Activated T-cell treated with anti-CD3 and anti-CD28 coated beads, Interleukin-2, amount 50 U/mL, for 1 hour (primary cell): ENCODE measurements at places on chromosomes 3 and 15.

DNA sequence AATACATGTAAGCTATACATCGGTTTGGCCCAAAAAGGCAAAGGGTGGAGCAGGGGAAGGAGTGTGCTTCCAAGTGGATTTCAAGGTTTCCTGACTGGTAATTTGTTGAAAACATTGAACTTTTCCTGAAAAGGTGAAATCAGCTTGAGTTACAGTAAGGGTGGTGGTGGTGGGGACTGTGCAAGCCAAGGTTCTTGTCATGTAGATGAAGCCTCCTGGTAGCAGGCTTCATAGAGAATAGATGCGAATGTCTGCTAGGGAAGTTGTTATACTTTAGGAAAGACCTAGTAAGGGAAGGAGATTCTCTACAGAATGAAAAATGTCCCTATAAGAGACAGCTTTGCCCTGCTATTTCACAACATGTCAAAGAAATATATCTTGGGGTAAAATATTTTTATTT is 528.2 kb upstream of the CBLB start:
- no peak for DNase-seq

DNA sequence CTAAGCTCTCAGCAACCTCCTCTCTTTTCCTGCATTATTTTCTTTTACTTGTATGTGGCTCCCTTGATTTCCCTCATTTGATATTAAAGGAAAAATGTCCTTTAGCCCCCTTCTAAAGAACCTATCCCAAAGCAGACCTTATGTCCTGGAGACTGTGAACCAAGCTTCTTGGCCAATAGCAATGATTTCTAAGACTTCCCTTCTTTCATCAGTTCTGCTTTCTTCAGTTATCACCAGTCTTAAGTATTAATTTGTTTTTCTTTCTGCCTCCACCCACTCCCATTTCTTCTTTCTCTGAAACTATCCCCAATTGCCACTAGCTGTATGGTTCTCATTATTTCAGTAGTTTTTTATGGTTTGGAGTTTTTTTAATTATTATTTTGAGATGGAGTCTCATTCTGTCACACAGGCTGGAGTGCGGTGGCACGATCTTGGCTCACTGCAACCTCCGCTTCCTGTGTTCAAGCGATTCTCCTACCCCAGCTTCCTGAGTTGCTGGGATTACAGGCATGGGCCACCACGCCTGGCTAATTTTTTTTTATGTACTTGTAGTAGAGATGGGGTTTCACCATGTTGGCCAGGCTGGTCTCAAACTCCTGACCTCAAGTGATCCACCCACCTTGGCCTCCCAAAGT is 12.1 kb downstream of the TMOD3 start:
- no peak for DNase-seq

GRCh38 chr3:162072656-162073164 is 576.1 kb downstream of the OTOL1 start:
- no peak for DNase-seq

DNA sequence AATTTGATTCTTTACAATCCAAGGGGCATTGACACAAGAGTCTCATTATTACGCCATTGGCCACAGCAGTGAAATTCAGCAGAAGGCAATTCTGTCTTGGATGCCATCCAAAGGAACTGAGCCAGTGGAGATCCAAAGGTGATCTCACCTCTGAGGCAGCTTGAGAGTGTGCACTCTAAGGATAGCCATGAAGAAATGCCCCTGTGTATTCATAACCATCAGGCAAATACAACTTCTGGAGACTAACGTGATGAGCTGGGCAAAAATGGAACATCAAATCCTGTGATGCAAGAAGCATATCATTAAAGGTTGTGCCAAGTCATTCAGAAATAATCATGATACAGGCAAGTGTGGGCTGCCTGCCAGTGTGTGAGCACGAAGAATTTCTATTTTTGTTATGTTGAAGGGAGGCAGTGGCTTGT is 41.4 kb downstream of the ROBO2 start:
- DNase-seq: no peak

GRCh38 chr3:172103724-172104123 is 64.3 kb downstream of the FNDC3B start:
- DNase-seq: no peak

- peak; percentile 58 for DNase-seq
Observed at GRCh38 chr15:67064607-67065530, 533 bp upstream of the SMAD3 start.

DNA sequence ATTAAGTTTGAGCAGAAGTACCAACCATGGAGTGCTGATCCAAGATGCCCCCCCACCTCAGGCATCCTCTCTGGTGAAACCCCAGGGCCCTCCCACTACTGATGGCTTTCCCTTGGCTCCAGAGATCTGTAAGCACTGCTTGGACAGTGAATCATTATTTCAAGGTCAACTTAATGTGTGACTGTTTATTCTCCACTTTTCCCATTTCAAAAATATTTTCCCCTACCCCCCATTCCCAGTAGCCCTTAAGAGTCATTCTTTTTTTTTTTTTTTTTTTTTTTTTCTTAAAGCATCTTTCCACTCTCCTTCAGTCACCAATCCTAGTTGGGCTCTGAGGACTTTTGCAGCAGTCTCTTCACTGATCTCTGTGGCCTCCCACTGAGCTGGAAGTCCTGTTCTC is 82.6 kb downstream of the PCCB start:
- DNase-seq: no peak

GRCh38 chr3:177250151-177250550 is 52.9 kb upstream of the TBL1XR1 start:
- DNase-seq: no peak

DNA sequence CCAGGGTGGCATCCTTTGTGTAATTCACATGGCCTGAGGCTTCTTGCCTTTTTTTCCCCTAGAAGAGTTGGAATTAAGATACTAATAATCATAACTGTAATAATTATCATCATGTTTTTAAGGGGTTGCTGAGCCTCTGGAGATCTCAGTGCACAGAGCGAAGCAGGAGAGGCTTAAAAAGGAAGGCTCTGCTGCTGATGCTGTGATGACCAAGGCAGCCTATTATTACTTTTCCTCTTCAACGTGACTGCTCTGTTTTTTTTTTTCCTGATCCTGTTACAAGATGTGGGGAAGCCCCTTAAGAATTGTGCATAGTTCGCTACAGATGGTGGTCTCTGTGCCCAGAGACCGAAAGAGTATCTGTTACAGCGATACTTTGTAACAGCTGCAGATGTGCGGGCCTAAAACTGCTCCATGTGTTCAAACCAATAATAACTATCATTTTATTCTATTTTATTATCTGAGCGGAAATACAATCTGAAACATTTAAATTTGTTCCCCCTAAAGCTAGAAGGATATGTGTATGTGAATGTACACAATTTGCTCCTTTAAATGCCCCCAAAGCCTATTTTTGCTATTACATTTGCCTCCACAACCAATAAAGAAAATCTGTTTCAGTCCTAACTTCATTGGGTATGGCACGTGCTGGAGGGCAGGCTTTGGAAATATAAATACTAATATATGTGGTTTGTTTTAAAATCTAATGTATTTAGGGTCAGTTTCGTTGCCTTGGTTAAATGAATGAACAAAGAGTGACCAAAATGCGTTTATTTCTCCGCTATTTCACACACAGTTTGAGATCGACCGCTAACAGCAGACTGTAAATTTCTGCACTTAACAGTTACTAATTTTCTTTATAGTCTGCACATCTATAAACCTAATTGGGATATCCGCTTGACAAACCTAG is 4.6 kb downstream of the SHOX2 start:
- no peak for DNase-seq

- DNase-seq: no peak
Observed at GRCh38 chr3:119492128-119492527, 6.2 kb upstream of the TIMMDC1 start.

DNA sequence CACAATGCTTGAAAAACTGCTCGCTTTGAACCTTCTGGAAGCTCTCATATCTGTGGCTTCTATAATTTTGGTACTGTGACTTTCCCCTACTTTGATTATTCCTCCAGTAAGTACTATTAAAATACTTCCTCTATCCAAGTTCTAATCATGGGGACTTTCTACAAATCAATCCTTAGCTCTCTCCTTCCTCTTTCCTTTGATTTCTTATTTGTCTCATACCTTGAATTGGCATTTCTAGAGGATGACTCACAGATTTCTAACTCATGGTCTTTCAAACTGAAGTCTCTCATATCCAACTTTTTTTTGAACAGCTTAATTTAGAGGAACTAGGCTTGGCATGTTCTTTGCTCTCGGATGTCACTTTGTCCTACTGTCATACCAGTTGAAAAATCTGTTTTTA is 241.8 kb downstream of the TBC1D5 start:
- no peak for DNase-seq

GRCh38 chr3:128598884-128599664 is 51.5 kb downstream of the RPN1 start:
- DNase-seq: no peak

GRCh38 chr15:100918690-100919480 is at the start of gene LRRK1:
Gene LRRK1, plus strand, starts transcription at chr15:100919357. Its CDS starts 5,276 bp downstream, at chr15:100924633.
- DNase-seq: peak; percentile 33

- no peak for DNase-seq
Observed at GRCh38 chr3:64028754-64029153, 5.5 kb upstream of the PSMD6 start.

DNA sequence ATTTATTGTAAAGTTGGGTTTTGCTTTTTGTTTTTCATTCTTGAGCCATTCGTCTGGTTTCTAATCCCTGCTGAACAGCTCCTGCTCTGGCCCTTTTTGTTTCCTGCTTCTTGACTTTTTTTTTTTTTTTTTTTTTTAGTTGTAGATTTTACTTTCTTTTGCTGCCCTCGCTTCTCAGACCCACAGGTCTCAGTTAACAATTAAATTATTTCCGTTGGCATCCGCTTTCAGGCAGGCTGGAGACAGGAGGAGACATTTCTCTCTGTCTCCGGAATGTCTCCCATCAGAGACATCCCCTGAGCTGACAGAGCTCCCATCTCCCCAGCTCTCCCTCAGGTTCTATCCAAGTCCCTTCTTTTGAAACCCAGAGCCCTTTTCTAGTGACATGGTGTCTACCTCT is 68.6 kb downstream of the SLC6A6 start:
- no peak for DNase-seq

DNA sequence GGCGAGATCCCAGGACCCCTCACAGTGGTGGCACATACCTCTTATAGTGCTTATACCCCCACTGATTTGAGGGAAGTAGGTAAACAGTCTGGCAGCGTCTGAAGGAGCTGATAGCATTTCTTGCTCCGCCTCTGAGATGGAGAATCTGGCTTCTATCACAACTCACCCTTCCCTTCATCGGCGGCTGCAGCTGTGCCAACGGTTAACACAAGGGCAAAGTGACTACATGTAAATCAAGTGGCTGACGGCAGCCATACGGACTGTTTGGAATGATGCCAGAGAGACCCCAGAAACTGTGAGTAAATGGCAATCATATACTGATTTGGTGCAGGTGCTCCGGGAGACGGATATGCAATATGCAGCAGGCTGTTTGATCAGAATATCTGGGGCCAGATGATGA is 66.8 kb upstream of the UNC13C start:
- DNase-seq: no peak

DNA sequence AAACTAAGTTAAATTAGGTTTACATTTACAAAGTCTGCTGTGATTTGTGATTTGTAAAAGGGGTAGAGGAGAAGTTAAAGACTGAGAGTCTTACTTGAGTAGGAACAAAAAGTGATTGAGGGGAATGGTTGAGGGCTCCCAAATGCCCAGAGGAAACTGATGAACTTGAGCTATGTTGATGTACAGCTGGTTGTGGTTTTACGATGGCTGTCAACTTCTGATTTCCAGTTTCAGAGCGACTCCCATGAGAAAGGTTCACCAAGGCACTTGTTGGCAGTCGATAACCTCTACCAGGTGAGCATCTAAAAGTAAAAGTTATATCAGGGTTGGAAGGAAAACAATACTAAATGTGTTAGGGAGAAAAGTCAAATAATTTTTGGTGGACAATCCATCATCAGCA is 91.0 kb downstream of the XRN1 start:
- no peak for DNase-seq

- DNase-seq: no peak
Observed at GRCh38 chr3:129940086-129940485, 34.4 kb upstream of the TRH start.

- no peak for DNase-seq
Observed at GRCh38 chr15:87799428-87799827, 457.1 kb downstream of the NTRK3 start.

DNA sequence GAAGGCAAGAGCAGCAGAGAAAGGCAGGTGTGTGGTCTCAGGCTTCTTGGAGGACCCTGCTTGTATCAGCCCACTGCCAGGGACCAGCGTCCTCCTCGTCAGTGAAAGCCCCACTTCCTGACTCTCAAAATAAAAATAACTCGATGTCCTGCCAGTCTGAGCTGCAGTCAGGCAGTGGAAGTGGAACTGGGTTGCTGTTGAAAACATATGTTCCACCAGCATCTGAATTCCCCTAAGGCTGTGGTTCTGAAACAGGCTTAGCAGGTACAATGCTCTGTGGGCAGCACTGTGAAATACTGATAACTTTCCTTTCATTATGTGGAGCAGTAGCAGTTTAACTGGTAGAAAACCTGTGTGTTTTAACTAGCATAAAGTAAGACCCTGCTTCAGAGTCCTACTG is 121.6 kb upstream of the EIF1B start:
- DNase-seq: no peak

- DNase-seq: no peak
Observed at GRCh38 chr3:36677331-36678007, 86.9 kb downstream of the DCLK3 start.

DNA sequence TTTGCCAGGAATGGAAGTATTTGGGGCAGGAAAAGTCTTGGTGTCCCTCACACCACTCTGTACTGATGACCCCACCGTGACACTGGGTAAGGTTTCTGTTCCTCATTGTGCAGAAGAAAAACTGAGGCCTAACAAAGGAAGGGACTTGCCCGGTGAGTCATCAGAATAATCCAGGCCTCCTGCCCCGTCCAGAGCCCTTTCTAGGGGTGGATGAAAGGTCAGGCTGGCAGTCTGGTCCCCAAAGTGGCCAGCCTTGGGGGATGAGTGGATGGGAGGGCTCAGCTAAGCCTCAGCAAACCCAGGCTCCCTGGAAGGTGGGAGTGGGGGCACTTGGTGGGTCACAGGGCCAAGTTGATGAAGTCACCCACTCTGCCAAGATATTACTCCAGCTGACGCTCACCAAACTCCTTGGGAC is 2.3 kb upstream of the DNAH1 start:
- DNase-seq: no peak

GRCh38 chr3:122936335-122936734 is 91.2 kb downstream of the SEMA5B start:
- no peak for DNase-seq

DNA sequence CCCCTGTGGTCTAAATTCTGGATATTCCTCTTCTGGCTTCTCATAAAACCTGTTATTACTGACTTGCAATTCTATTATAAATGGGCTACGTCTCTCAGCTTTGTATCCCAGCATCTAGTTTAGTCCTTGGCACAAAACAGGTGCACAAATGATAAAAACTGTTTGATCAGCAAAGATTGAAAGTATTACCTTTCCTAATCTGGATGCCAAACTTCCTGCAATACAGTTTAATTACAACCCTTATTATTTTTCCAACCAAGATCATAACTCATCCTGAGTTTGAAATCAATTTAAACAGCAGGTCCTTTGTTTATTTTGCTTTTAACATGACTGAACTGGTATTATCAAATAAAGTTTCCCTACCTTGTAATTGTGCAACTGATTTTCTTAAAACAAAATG is 132.6 kb downstream of the ATP1B3 start:
- no peak for DNase-seq

GRCh38 chr3:69425249-69425648 is 39.4 kb upstream of the FRMD4B start:
- no peak for DNase-seq

- no peak for DNase-seq
Observed at GRCh38 chr3:117141812-117142211, 432.2 kb downstream of the TUSC7 start.
